ENCODE measurements at places on chromosomes 16 and 17. TPM values are rescaled to one million over a fixed set of nuclear protein-coding genes. Genes with fewer than 3 reads are reported as not detected.

DNA sequence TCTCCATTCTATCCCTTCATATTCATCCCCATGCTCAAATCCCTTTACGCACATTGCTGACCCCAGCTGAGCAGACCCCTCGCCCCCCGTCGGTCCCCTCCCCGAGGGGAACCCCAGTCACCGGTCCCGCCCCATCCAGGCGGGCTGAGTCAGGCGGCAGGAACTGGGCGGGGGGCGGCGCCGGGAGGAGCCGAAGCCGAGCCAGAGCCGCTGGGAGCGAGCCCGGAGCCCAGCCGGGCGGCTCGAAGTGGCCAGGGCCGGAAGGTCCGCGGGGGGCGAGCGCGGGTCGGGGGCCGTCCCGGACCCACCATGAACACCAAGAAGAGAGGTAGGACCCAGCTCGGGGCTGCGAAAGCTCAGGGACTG lies 8.6 kb downstream of the RIPOR1 start:
- peak; percentile 62 for ATAC-seq

Gene CCL22
- total RNA-seq, result 0.20 TPM

Gene KRTAP4-9
- not detected for total RNA-seq

- ATAC-seq, result no peak
These were observed 16.9 kb downstream of the SRCAP start for GRCh38 chr16:30715750-30716445.

Gene MYH8
- total RNA-seq, result not detected

- ATAC-seq, result no peak
These were observed 72.8 kb downstream of the AMFR start for GRCh38 chr16:56352351-56353053.

DNA sequence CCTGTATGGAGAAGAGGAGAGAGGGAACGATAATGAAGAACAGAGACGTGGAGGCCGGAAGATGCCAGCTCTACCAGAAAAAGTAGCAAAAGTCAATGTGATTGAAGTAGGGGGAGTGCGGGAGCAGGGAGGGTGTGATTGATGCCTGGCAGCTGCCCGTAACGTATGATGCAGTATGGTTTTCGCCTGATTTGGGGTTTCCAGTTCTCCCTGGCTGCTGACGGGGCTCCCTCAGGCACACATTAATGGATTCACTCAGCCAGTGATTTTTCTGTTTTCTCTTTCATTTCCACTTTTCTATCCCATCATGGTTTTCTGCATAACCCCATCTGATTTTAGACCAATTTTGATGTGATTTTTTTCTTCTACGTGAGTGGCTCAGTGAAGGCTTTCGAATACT lies 62.1 kb downstream of the PRKCA start:
- no peak for ATAC-seq

DNA sequence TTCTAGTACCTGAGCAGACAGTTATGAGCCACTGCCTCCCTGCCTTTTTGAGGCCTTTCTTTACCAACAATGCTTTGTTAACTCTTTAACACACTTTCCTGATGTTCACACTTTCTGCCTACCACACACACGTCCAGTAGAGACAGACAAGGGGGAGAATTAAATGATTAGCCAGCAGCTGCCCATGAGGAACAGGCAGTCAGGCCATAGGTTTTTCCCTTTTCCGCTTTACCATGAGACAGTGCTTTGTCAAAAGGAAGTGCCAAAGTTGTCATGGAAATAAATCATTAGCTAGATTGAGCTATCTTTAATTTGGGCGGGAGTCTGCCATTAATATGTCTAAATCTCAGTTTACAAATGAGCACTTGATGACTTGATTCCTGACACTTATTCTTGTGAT lies 102.1 kb downstream of the PITPNC1 start:
- no peak for ATAC-seq
